Stimulated activated CD8-positive, alpha-beta memory T cell treated with anti-CD3 and anti-CD28 coated beads, Interleukin-15, amount 100 ng/mL, for 48 hours (primary cell): ENCODE measurements at places on chromosomes 7 and 10.

GRCh38 chr10:6069081-6069931, 7.1 kb upstream of the IL2RA start:
- DNase-seq, result no peak

DNA sequence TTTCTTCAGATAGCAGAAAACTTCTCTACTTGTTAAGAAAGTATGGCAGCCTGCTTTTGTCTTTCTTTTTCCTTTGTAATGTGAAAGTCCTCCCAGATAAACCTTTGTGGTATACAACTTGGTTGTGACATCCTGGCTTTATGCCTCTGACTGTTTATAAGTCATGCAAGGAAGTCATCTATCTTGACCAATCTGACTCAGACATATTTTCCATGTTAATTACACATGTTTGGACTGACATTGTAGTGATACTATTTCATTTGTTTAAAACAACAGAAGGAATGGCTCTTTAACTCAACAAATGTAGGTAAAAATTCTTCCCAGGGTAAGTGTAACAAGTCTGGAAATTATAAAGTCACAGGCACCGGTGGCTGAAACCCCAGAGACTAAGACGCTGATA, 341.6 kb upstream of the MEOX2 start:
- no peak for DNase-seq

GRCh38 chr10:120953897-120954296, 102.7 kb downstream of the WDR11 start:
- DNase-seq, result no peak

GRCh38 chr7:74671602-74672001, 14.1 kb downstream of the GTF2I start:
- DNase-seq, result no peak

DNA sequence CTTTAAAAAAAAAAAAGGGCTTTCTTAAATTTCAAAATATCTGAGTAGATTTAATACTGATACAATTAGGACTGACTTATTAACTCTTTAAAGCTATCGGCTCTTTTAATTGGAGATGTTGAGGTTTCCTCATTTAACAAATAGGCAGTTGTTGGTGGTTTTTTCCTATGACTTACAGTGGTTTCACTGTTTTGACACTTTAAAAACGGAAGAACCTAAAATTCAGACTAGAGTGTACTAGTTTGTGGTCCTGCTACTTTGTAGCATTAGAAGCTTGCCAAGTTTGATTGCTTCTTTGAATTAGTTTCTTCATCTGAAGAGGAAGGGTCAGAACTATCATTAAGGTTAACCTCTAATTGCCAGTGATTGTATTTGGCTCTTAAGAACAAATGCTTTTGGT, 27.7 kb downstream of the CUL1 start:
- no peak for DNase-seq

DNA sequence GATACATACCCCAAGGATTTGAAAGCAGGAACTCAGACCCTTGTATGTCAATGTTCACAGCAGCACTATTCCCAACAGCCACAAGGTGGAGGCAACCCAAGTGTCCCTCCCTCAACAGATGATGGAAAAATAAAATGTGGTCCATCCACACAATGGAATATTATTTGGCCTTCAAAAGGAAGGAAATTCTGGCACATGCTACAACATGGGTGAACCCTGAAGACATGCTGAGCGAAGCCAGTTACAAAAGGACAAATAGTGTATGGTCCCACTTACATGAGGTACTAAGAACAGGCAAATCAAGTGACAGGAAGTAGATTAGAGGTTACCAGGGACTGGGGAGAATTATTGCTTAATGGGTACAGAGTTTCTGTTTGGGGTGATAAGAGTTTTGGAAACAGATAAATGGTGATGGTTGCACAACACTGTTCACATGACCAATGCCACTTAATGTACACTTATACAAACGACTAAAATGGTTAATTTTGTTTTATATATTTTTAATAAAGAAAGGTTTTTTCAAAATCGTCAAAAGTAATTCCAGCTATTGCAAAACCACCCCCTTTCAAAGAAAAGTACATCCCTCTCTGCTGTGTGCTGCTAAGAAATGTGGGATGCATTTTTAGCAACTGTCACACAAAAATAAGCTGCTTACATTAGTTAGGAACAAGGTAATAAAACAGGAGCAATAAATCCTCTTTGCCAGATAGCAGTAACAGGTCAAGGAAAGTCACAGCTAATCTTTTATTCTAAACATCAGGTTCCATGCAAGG, 85.7 kb downstream of the GRB10 start:
- no peak for DNase-seq

DNA sequence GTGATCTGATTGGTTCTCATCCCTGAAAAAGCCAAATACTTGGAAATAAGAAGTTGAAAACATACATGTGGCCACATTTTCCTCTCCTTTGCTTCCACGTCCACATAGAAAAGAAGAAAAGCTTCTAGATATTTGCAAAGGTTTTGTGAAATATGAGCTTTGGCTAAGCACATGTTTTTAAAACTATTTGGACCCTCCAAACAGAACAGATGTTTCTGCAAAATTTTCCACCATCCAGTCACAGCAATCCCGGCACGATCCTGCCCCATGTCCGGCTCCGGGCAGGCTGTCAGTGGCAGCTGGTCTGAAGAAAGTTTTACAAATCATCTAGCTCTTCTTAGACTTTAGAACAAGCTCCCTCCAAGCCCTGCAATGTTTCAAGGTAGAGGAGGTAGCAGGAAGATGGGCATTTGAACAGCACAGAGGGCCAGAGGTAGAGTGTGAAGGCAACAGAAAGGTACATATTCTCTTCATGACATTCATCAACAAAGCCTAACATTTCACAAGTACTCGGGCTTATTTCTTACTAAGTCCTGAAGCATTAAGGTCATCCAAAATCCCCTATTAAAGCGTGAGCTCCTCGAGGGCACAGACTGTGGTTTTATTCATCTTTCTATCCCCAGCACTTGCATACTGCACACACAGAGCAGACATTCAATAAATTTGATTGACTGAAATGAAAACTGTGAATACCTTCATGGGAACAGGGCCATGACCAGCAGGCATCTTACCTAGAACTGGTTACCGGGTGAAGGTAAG, 110.1 kb downstream of the JAZF1 start:
- no peak for DNase-seq

GRCh38 chr7:28330384-28331070, 81.8 kb upstream of the CREB5 start:
- no peak for DNase-seq

DNA sequence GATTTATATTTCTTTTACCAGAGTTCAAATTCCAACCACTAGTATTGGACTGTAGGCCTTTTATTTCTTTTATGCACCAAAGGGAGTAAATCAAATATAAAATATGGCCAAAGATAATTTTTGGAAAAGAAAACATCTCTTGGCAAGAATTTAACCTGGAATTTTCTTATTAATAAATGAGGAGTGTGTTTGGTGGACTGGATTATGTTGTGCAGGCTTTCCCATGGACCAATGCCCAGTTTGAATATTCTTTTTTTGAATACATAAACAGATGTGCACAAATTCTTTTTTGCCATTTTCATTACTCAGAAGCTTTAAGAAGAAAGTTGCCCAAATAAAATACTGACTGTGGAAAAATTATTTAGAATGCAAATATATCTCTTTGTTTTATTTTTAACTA, 22.1 kb upstream of the PRKG1 start:
- DNase-seq, result no peak

- DNase-seq, result no peak
Observed at GRCh38 chr7:36633377-36633776, 90.9 kb downstream of the AOAH start.

- no peak for DNase-seq
Observed at GRCh38 chr7:19560111-19560883, 148.5 kb downstream of the POLR1F start.

- DNase-seq, result no peak
Observed at GRCh38 chr10:118488710-118489497, 106.5 kb downstream of the PRLHR start.

- no peak for DNase-seq
Observed at GRCh38 chr10:110841767-110842267, 29.9 kb upstream of the PDCD4 start.

GRCh38 chr7:149500201-149500600, 2.6 kb upstream of the ZNF746 start:
- no peak for DNase-seq

GRCh38 chr10:101894742-101895141, 51.1 kb upstream of the KCNIP2 start:
- DNase-seq, result no peak

DNA sequence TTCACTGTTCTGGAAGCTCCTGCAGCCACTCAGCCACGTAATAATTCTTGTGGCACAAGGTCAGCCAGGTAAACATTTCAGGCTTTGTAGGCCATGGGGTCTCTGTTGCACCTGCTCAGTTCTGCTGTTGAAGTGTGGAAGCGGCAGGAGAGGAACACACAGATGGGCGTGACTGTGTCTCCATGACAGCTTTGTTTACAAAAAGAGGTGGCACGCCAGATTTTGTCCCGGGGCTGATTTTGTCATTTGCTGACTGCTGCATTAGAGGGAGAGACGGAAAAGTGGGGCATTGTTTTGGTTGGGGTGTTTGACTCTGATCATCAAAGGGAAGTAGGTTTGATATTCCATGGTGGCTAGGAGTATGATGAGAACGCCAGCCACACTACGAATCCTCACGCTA, 103.1 kb downstream of the PRKAG2 start:
- DNase-seq, result no peak

DNA sequence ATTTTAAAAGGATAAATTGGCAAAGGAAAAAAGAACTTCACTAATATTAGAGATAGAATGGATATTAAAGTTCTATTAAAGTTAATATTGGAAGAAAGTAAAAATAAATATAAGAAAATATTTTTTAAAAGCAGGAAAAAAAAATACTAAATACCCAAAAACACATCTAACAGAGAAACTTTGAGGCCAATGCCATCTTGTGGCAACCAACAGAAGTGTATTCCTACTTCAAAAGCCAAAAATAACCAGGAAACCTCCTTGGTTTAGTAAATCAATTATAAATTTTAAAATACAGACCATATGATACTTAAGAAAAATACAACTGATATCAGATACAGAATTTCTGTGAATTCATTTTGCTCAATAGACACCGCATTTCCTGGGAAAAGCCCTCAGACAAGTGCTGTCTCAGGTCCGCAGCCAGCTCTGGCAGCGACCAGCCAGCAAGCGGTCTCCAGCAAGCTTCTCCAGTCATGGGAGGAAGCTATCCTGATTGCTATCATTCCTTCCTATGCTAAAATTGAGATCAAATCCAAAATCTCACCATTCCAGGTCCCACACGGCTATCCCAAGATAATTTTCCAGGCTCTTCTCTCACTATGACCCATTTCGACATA, 65.3 kb downstream of the LMBR1 start:
- DNase-seq, result no peak

- no peak for DNase-seq
Observed at GRCh38 chr7:102072636-102073209, 213.9 kb upstream of the SH2B2 start.

DNA sequence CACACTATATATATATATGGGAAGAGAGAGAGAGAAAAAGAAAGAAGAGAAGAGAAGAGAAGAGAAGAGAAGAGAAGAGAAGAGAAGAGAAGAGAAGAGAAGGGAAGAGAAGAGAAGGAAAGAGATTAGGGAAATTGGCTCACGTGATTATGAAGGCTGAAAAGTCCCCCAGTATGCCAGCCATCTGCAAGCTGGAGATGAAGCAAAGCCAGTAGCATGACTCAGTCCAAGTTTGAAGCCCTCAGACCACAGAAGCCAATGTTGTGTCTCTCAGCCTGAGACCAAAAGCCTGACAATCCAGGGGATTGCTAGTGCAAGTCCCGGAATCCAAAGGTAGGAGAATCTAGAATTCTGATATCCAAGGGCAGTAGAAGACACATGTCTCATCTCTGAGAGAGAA, 206.3 kb upstream of the PRSS1 start:
- no peak for DNase-seq

- DNase-seq, result peak; percentile 23
Observed at GRCh38 chr10:30534465-30535144, 94.9 kb downstream of the LYZL2 start.

- DNase-seq, result no peak
Observed at GRCh38 chr10:11154333-11154732, 136.7 kb downstream of the CELF2 start.

- no peak for DNase-seq
Observed at GRCh38 chr10:85761906-85762445, 604.6 kb downstream of the GRID1 start.

DNA sequence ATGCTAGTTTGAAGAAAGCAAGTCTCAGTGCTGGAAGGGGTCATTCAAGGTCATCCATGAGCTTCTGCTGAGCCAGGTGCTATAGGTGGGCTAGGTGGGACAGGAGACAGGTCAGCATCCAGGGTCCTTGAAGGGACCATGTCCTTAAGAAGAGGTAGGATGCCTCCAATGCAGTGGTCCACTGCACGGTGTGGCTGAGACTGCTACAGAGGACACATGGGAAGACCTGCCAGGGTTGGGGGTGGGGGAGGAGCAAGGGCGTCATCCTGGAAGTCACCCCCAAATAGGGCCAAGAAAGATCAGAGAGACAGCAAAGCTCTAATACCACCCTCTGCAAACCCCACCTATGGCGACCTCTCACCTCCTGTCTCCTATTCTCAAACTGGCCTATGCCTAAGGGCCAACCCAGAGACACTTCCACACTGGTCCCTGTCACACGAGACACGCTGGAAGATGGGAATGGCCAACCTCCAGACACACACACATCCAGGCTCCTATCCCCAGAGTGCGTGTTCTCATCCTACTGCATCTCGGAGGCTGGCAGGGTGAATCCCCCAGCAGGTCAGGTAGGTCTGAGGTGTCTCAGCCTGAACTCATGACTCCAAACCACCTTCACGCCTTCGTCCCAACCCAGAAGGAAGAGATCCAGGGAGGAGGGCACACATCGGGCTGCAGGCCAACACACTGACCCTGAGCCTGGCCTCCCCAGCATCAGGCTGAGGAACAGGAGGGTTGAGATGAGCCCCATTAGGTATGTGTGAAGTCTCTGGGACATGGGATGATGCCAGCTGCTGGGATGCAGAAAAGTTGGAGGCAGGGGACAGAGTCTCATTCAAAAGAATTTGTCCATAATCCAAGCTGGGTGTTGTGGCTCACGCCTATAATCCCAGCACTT, 5.6 kb upstream of the PPP1R35 start:
- no peak for DNase-seq

- DNase-seq, result peak; percentile 10
Observed at GRCh38 chr10:98323221-98324164, 55.5 kb upstream of the LOXL4 start.

DNA sequence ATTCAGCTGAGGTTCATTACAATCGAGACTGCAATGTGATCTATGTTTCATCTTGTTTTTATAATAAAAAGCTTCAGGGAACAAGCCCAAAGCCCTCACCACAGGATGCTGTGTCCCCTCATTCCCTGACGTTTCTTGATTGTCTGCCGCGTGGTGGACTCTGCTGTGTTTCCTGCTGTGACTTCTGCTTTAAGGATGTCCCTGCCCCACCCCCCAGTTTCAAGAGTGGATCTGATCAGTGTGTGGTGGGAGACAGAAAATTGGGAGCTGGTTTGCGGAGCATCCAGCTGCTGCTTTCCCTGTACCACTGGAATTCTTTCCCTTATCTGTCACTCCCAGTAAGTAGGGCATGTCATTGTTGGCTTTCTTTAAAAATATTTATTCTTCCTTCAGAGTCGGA, 86.2 kb downstream of the CREM start:
- no peak for DNase-seq
